Karpas-422 (cell line): ENCODE measurements at places on chromosomes 5 and 9. TPM values are rescaled to one million over a fixed set of nuclear protein-coding genes. Genes with fewer than 3 reads are reported as not detected.
A peak's percentile ranks its signal among the peaks of the same experiment; 100 is the strongest.

DNA sequence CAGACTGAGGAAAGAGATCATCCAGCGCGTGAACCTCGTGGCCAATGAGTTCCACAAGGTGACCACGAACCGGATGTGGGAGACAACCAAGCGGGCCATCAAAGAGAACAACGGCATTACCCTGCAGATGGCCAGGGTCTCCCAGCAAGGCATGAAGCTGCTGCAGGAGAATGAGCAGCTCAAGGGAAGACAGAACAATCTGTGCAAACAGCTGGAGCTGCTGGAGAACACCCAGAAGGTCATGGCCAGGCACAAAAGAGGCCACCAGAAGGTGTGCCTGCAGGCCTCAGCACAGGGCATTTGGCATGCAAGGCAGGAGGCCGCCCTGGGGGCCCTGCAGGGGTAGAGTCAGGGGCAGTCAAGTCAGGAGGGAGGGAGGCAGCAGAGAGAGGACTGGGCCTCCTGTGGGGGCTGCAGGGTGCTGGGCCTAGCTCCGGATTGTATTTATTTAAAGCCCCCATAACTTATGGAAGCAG lies 4.2 kb downstream of the PTRH1 start:
- DNase-seq = no peak

DNA sequence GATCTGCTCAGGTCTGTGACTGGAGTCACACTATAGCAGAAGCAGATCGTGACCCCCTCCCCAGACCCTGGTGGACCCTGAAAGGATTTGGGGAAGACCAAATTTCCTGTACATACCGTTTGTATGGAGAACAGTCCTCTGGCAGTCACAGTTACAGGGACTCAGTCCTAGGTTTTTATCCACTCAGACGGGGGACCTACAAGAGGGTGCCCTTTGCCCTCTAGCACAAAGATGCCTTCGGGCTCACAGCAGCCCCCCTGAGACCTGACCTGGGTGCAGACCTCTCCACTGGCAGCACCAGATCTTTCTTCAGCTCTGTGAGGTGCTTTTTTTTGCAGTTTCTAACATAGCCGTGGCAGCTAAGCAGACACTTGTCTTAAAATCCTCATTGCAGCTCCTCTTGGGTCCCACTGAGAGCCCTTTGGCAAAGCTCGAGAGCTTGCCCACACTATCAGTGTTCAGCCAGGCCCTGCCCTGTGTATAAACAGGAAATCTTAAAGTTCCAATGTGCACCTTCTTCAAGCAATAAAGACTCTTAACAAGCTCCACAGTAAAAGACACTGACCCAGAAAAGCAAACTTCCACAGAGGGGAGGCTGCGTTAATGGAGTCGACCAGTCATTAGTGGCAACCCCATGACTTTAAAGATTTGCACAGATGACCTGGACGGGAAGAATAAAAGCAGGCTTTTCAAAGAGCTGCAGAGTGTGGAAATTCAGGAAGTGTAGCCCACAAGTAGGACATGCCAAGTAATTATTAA lies 71.8 kb upstream of the LHFPL2 start:
- DNase-seq = no peak

- DNase-seq = no peak
Measured at GRCh38 chr5:163659568-163659902, 154.1 kb downstream of the MAT2B start.

DNA sequence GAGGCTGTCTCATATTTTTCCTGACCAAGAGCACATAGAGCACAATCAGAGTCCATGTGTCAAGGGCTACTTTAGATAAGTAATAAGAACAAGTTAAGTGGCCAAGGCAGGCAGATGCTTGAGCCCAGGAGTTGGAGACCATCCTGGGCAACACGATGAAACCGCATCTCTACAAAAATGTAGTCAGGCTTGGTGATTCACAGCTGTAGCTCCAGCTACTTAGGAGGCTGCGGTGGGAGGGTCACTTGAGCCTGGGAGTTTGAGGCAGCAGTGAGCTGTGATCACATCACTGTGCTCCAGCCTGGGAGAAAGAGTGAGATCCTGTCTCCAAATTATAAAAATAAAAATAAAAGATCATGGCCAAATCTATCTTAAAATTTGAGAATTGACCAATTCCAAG lies 767.9 kb upstream of the CTNND2 start:
- no peak for DNase-seq

DNA sequence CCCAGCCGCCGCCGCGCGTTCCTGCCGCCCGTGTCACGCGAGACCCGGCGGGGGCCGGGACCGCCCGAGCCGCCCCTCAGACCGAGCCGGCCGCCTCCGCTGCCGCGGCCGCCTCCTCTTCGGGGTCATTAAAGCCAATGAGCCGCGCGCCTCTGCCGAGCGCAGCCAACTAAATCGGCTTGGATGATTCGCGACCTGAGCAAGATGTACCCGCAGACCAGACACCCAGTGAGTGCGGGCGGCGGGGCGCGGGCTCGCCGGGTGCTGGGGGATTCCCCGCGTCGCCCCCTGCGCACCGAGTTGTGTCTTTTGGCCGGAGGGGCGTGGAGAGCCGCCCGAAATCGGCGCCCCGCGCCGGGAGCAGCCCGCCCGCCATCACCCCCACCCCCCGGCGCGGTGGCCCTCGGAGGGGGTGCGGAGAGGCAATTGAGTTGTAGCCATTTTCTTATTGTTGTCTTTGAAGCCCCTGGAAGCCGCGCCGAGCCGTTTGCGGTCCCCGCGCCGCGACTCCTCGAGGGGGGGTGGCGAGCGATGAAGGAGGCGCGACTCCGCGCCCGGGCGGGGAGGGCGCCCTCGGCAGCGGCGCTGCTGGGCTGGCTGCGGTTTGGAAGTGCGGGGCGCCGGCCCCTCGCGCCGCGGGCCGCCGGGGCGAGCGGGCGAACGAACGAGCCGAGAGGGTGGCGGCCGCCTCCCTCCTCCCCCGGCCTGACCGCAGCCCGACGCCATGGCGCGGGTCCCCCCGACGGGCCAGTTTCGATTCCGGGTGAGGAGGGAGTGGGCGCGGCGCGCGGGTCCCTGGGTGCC lies 1.0 kb downstream of the TLE4 start:
- peak; percentile 79 for DNase-seq

The PCDHB2 gene
- not detected in 2 replicates for total RNA-seq

The ARSK gene
- total RNA-seq = 5.6 and 8.8 TPM in 2 replicates

The SWI5 gene
- 34.5 and 37.6 TPM in 2 replicates for total RNA-seq

DNA sequence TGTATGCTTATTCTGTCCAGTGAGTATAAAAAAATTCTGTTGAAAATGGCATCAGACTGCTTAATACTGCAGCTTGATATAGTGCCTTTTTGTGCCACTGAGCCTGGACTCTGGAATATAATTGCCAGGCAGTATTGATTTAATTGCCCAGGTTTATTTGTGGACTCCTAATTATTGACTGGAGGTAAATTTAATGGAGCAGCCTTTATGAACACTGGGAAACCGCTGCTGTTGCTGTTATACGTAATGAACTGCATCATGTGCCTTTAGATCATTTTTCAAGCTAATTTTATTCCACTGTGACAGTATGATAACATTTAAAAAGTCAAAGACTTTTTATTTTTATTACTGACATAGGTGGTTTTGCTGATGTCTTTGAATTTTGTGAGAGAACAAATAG lies 90.2 kb upstream of the SH3GL2 start:
- no peak for DNase-seq

The KIF4B gene
- 0.04 and 0.30 TPM in 2 replicates for total RNA-seq

The OR1L1 gene
- total RNA-seq = not detected in 2 replicates

GRCh38 chr5:94849324-94849723 lies 230.9 kb downstream of the SLF1 start:
- DNase-seq = peak; percentile 29

- no peak for DNase-seq
Measured at GRCh38 chr9:14823800-14824199, 86.4 kb downstream of the FREM1 start.

GRCh38 chr5:42824347-42824976 lies 12.8 kb upstream of the SELENOP start:
- no peak for DNase-seq

The C5orf58 gene
- total RNA-seq = 7.8 TPM in 1 of 2 replicates, not detected in the other

The PCDHB15 gene
- 0.25 TPM in 1 of 2 replicates, not detected in the other for total RNA-seq

The FLT4 gene
- not detected in 2 replicates for total RNA-seq

DNA sequence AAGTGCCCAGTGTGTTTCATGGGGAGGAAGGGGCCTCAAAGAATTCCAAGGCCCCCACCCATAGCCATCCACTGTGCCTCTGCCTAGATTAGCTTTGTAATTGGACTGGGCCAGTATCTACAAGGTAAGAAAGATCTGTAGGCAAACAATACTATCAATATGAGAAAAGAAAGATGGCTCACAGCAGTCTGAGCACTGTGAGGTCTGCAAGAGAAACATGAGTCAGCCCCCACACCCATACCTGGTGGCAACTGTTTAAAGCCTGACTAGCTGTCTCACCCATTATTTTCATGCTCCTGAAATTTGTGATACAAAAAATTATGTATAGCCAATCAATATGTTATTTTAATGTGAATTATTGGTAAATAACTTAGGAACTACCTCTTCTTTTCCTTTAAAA lies 10.0 kb upstream of the ZNF483 start:
- no peak for DNase-seq

GRCh38 chr5:126516133-126516532 lies 78.9 kb downstream of the ALDH7A1 start:
- DNase-seq = no peak

The ELOVL7 gene
- total RNA-seq = 0.11 TPM in 1 of 2 replicates, not detected in the other

GRCh38 chr5:172791726-172792445 lies 20.9 kb upstream of the DUSP1 start:
- no peak for DNase-seq

The UBTD2 gene
- total RNA-seq = 11.0 and 15.1 TPM in 2 replicates

The TMEM174 gene
- total RNA-seq = not detected in 2 replicates

DNA sequence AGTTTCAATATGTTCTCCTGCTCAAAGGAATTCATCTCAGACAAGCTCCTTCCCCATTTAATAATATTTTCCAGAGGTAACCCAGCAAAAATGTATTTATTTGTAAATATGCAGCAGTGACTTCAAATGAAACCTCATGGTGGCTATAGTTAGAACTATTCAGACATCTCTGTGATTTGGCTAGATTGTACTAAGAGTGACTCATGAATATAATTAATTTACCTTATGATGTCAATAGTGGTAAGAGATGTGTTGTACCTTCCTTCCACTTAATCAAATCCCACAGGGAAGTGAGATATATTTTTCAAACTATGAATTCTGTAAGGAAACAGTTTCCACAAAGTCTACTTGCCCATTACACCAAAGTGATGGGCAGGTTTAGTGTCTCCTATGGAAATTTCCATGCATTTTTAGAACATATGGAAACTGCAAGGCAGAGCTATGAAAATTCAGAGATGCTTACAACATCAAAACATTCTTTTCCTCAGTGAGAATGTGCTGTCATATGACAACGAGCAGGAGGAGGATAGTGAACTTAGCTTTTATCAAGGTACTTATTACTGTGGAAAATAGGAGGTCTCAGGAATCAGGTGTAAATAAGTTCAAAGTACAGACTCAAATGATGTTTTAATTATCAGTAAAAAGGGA lies 34.0 kb upstream of the SPDL1 start:
- no peak for DNase-seq

- DNase-seq = peak; percentile 40
Measured at GRCh38 chr5:108747774-108748400, at the start of gene FER. Gene FER (plus strand): TSS chr5:108747897. CDS start chr5:108798183, 50,286 bp downstream.

DNA sequence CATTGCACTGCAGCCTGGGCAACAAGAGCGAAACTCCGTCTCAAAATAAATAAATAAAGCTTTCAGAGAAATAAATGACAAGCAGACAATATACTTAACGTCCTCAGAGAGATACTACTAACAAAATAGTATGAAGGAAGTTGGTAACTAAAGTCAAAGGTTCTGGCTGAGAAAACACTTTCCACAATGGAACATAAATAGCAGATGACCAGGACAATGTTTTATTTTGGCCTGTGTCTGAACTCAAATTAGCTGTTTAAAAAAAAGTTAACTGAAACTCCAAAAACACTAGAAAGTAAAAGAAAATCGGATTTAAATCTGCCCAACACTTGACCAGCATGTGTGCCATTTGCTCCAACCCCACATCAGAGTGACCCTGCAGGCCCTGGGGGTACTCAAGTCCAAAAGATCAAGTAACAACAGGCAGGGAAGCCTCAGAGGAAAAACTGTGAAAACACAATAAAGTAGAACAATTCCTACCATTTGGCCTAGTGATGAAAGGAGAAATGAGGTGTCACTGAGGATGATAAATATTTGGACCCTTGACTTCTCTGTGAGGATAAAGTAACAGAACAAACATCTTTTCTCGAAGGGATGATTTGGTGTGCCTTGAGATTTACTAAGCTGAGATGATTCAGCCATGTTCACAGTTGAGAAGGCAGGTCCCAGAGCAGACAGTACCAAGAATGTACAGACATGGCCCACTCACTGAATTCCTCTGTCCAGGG lies 47.7 kb downstream of the LHFPL2 start:
- no peak for DNase-seq
